ENCODE measurements at places on chromosomes 12 and 14.

- no peak for ATAC-seq
Observed at GRCh38 chr14:54785136-54785777, 117.4 kb downstream of the GCH1 start.

DNA sequence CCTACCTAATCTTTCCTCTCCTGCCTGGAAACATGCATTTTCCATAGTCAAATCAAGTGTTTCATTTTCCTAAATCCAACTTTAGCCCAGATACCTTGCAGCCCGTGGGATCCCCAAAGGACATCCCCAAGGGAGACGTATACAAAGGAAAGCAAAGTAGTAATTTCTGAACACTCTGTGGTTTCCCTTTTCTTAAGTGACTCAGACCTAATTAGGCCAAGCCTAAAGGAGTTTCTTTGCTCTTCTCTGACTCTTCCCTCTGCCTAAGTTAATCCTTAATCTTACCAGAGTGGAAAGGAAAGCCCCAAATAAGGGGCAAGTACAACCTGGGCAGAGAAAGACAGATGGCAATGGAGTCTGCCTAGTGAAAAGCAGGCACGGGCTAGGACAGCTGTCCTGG, 250.3 kb downstream of the SPTSSA start:
- peak; percentile 9 for ATAC-seq

- no peak for ATAC-seq
Observed at GRCh38 chr14:23582906-23583760, 4.5 kb upstream of the JPH4 start.

DNA sequence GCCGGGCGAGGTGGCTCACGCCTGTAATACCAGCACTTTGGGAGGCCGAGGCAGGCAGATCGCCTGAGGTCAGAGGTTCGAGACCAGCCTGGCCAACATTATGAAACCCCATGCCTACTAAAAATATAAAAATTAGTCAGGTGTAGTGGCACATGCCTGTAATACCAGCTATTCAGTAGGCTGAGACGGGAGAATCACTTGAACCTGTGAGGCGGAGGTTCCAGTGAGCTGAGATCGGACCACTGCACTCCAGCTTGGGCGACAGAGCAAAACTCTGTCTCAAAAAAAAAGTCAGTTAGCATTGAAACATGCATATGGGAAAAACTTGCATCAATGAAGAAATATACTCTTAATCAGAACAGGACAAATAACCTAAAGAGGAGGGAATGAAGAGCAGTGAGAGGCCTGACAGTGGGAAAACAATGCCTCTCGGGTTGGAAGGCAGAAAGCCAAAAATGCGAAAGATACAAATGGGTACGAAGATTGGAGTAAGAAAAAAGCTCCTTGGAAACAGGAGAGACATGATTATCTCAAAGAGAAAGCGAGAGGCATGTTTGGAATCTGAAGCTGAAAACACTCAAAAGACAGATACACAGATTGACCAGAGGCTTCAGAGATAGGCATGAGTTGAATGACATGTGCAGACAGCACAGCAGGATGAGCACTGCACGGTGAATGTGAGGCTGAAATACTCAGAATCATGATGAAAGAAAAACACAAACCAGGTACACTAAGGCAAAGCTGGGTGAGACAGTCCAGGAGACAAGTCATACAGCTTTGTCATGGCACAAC, 30.6 kb downstream of the RESF1 start:
- no peak for ATAC-seq

GRCh38 chr14:40269436-40269835, 837.2 kb upstream of the FBXO33 start:
- ATAC-seq = no peak

DNA sequence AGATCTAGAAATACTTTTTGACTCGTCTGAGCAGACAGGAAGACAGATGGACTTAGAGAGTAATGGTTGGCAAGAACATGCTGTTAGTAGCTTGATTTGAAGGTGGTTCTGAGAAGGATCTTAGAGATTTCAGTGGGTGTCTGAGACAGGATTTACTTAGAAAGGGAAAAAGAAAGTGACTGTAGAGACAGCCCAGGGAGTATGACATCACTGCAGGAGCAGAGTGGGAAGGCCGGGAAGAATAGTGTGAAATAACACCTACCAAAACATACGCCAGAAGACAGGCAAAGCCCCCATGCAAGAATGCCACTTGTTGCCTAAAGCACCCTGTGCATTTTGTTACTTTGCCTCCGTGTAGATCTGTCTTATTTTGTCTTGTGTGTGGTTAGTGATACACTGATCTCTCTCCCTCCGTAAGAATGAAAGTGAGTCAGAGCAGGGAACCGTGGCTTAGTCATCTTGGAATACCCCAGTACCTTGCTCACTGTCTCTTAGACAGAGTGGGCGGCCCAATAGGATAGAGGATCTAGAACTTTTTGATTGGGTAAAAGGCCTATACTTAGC, 161.3 kb upstream of the IFNG-AS1 start:
- peak; percentile 94 for ATAC-seq

DNA sequence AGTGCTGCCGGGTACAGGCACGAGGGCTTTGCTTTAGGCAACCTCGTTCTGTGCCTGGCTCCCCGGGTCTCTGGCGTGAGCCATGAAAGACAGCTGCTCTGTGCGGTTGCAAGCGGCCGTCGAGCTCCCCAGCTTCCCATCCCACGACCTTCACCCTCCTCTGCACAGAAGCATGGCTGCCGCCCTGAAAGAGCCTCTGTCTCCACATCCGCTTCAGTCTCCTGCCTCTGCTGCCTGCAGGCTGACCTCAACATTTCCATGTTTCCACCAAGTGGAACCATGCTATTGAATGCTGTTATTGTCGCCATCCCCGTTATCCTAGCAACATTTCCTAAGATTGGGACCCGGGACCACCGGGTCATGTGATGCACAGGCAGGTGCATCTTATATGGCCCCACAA, 57.1 kb downstream of the KDM2B start:
- ATAC-seq = peak; percentile 88
